ENCODE measurements at places on chromosomes 4 and X. TPM values are rescaled to one million over a fixed set of nuclear protein-coding genes. Genes with fewer than 3 reads are reported as not detected.

DNA sequence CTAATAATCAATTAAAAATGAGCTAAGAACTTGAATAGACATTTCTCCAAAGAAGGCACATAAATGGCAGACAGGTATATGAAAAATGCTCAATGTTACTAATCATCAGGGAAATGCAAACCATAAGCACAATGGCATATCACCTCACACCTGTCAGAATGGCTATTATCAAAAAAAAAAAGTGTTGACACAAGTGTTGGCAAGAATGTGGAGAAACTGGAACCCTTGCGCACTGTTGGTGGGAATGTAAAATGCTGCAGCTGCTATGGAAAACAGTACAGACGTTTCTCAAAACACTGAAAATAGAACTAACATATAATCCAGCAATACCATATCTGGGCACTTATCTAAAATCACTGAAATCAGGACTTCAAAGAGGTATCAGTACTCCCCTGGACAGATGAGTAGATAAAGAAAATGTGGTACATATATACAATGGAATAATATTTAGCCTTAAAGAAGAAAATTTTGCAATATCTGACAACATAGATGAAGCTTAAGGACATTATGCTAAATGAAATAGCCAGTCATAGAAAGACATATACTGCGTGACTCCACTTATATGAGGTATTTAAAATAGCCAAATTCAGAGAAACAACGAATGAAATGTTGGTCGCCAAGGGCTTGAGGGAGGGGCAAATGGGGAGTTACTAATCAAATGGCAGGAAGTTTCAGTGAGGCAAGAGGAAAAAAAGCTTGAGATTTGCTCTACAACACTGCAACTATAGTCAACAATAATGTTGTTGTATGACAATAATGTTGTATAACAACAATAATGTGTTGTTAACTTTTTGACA, 175.5 kb downstream of the WDFY3 start:
- H3K4me3 ChIP-seq: no peak overlapping the region
- H3K27ac ChIP-seq: no peak overlapping the region
- H3K27me3 ChIP-seq: no peaks in the 10 kb centered on the region
- no peak for DNase-seq

- H3K27ac ChIP-seq: no peak overlapping the region
- no peaks in the 10 kb centered on the region for H3K27me3 ChIP-seq
- no peaks in the 10 kb centered on the region for H3K36me3 ChIP-seq
- no peak for DNase-seq
- H3K4me1 ChIP-seq: no peaks in the 10 kb centered on the region
These were observed 182.3 kb downstream of the RPA4 start for GRCh38 chrX:97065973-97066372.

DNA sequence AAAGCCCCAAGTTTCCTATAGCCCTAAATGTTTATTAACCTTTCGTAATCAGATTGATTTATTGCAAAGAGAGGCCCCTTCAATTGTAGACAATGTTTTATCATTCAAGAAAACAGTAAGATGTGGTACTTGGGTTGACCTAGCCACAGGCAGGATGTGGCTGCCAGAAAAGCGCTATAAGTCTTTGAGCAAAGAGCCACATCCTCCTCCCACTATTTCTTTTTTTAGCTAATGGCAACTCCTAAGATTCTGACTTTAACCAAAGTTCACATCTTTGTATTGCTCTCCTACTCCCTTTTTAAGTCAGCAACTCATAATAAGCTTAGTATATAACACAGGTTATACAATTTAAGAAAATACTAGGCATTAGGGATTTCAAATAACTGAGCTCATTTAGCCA, 70.7 kb upstream of the PPP3CA start:
- H3K36me3 ChIP-seq: no peaks in the 10 kb centered on the region
- H3K27me3 ChIP-seq: no peaks in the 10 kb centered on the region
- no peaks in the 10 kb centered on the region for H3K4me1 ChIP-seq
- no peak overlapping the region for H3K27ac ChIP-seq
- no peak overlapping the region for H3K4me3 ChIP-seq

DNA sequence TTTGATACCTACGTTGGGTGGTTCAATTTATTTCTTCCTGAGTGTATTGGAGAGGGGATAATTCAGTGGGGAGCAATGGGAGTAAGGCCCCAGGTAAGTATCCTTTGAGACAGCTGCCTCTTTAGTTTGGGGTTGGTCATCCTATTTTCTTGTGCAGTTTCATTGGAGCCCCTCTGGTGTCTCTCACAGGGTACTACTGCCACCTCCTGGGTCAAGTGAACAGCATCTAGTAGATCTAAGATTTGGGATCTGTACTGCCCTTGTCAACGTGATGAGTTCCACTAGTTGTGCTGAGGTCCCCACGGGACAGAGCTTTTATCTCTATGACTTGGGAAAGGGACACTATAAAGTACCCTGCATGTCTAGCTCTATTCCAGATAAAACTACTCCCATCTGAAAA, 80.6 kb downstream of the PBDC1 start:
- no peak overlapping the region for H3K27ac ChIP-seq
- H3K4me1 ChIP-seq: no peaks in the 10 kb centered on the region
- H3K36me3 ChIP-seq: no peaks in the 10 kb centered on the region

- no peak overlapping the region for H3K4me3 ChIP-seq
- H3K27ac ChIP-seq: no peak overlapping the region
- H3K36me3 ChIP-seq: no peaks in the 10 kb centered on the region
- no peaks in the 10 kb centered on the region for H3K4me1 ChIP-seq
- no peak for DNase-seq
- H3K27me3 ChIP-seq: no peaks in the 10 kb centered on the region
These were observed 95.9 kb downstream of the WDFY3 start for GRCh38 chr4:84870398-84871163.

DNA sequence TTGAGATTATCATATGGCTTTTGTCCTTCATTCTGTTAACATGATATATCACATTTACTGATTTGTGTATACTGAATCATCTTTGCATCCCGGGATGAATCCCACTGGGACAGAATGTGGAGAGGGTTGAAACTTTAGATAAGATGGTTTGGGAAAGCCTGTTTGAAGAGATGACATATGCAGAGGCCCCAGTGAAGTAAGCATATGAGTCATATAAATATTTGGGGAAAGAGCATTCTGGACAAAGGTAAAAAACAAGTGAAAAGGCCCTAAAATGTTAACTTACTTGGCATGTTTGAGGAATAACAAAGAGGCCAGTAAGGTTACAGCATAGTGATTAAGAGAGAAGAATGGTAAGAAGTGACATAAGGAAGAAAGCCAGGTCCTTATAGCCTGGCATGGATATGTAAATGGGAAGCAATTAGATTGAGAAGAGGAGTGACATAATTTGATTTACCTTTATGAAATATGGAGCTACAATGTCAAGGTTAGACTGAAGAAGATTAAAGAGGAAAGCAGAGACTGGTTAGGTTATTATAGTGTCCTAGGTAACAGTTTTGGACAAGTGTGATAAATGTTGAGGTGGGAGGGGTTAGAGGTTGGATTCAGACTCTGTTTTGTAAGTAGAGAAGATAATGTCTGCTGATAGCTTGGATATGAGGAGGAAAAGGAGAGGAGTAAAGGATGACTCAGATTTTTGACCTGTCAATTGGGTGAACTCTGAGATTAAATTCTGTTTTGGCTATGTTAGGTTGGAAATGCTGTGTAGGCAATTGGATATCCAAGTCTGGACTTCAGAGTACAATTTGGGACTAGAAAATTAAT, 54.6 kb upstream of the DRP2 start:
- no peak for DNase-seq
- no peak overlapping the region for H3K4me3 ChIP-seq
- no peaks in the 10 kb centered on the region for H3K27me3 ChIP-seq

GRCh38 chrX:17298564-17298963, 76.4 kb upstream of the NHS start:
- H3K27ac ChIP-seq: no peak overlapping the region
- H3K4me1 ChIP-seq: no peaks in the 10 kb centered on the region
- H3K27me3 ChIP-seq: no peaks in the 10 kb centered on the region
- H3K4me3 ChIP-seq: no peak overlapping the region
- H3K36me3 ChIP-seq: no peaks in the 10 kb centered on the region

DNA sequence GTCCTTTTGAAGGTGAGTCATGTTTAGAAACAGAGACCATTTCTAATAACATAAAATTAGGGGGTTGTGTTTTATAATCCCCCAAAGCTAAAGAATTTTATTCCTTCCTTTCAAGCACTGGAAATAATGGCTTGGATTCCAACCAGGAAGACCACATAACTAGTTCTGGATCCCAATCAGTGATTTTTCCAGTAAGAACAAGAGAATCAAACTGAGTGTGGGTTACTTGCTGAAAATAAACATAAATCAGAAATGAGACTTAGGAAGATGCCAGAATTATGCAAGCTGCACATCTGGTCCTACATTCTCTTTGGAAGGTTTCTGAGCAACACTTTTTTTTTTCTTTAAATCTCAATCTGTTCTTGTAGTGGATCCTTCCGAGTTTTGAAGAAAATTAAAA, 76.3 kb downstream of the SOWAHB start:
- DNase-seq: no peak
- no peak overlapping the region for H3K27ac ChIP-seq
- H3K4me3 ChIP-seq: no peak overlapping the region
- H3K27me3 ChIP-seq: no peaks in the 10 kb centered on the region

DNA sequence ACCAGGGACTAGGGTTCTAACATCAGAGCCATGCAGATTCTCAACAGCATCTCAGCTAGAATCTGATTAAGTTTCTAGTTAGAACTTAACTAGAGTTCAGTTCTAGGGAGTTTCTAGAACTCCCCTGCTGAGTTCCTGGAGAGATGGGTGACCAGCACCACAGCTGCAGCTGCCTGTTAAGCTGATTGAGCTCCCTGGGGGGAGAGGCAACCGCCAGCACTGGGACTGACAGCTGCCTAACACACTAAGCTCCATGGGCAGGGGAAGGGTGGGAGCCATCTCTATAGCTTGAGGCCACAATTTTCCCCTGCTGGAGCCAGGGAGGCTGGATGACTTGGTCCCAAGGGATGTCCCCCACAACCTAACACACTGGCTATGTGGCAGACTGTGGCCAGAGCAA, 84.2 kb downstream of the CHIC1 start:
- H3K27ac ChIP-seq: no peak overlapping the region
- DNase-seq: no peak
- no peaks in the 10 kb centered on the region for H3K27me3 ChIP-seq
- H3K4me3 ChIP-seq: no peak overlapping the region

GRCh38 chr4:123623611-123624010, 227.0 kb downstream of the SPRY1 start:
- H3K4me1 ChIP-seq: no peaks in the 10 kb centered on the region
- H3K27me3 ChIP-seq: no peaks in the 10 kb centered on the region
- no peak for DNase-seq
- no peaks in the 10 kb centered on the region for H3K36me3 ChIP-seq

GRCh38 chr4:80065601-80066000, 7.4 kb downstream of the ANTXR2 start:
- peaks cover 9% of the 10 kb centered on the region for H3K4me1 ChIP-seq
- H3K27me3 ChIP-seq: no peaks in the 10 kb centered on the region
- no peak overlapping the region for H3K27ac ChIP-seq
- peaks cover 21% of the 10 kb centered on the region for H3K36me3 ChIP-seq

- H3K4me3 ChIP-seq: no peak overlapping the region
- no peaks in the 10 kb centered on the region for H3K27me3 ChIP-seq
- no peaks in the 10 kb centered on the region for H3K4me1 ChIP-seq
- H3K27ac ChIP-seq: no peak overlapping the region
- no peak for DNase-seq
These were observed 44.6 kb downstream of the C4orf50 start for GRCh38 chr4:5973486-5974220.

- H3K27ac ChIP-seq: no peak overlapping the region
- DNase-seq: no peak
- no peaks in the 10 kb centered on the region for H3K4me1 ChIP-seq
- H3K4me3 ChIP-seq: no peak overlapping the region
These were observed 112.9 kb downstream of the CEP44 start for GRCh38 chr4:174396599-174397110.

- peak overlapping the region; percentile 31 for H3K27ac ChIP-seq
- peak overlapping the region; percentile 39 for H3K4me3 ChIP-seq
- no peaks in the 10 kb centered on the region for H3K27me3 ChIP-seq
- no peaks in the 10 kb centered on the region for H3K4me1 ChIP-seq
- H3K36me3 ChIP-seq: no peaks in the 10 kb centered on the region
These were observed 111.4 kb downstream of the TSPAN5 start for GRCh38 chr4:98546910-98547594.

DNA sequence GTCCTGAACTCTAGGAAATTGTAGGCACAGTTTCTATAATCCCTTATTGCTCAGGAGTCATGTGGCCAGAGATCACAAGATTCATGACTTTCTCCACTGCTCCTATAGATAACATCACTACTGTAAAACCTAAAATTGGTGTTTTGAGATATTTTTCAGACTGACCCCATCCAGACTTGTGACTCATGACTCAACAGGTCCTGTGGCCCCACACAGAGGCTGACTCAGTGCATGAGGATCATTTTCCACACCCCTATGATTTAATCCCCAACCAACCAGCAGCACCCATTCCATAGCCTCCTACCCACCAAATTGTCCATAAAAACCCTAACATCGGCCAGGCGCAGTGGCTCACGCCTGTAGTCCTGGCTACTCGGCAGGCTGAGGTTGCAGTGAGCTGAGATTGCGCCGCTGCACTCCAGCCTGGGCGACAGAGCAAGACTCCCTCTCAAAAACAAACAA, 13.2 kb upstream of the XIAP start:
- H3K27me3 ChIP-seq: no peaks in the 10 kb centered on the region
- no peak overlapping the region for H3K4me3 ChIP-seq
- H3K4me1 ChIP-seq: no peaks in the 10 kb centered on the region
- no peak overlapping the region for H3K27ac ChIP-seq

GRCh38 chr4:150679018-150679764, 97.2 kb downstream of the MAB21L2 start:
- H3K27me3 ChIP-seq: no peaks in the 10 kb centered on the region
- no peak overlapping the region for H3K4me3 ChIP-seq
- no peak for DNase-seq
- no peaks in the 10 kb centered on the region for H3K36me3 ChIP-seq
- no peak overlapping the region for H3K27ac ChIP-seq

DNA sequence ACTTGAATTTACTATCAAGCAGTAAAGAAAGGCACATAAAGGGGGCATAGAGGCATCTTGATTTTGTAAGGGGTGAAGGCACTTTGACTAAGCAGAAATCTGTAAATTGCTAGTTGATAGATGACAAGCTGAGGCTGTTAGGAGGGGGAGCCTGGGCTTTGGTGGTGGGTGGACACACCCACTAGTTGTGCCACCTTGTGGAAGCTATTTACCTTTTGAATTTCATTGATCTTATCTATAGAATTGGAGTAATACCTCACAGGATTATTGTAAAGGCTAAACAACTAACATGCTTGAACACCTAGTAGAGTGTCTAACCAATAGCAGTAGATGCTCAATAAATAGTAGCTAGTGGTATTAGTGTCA, 142.8 kb upstream of the KCNIP4 start:
- H3K4me1 ChIP-seq: no peaks in the 10 kb centered on the region
- no peak for DNase-seq
- H3K36me3 ChIP-seq: no peaks in the 10 kb centered on the region

The OTC gene
- not detected for total RNA-seq

The RRH gene
- not detected for total RNA-seq

The FGA gene
- total RNA-seq: not detected

The ENPEP gene
- 3.5 TPM for total RNA-seq

The ADH1B gene
- 477 TPM for total RNA-seq

The HSD17B10 gene
- total RNA-seq: 81.7 TPM

The NLGN3 gene
- total RNA-seq: 0.19 TPM

The CSAG2 gene
- total RNA-seq: not detected

The MTMR8 gene
- total RNA-seq: 0.37 TPM

The INTU gene
- 4.7 TPM for total RNA-seq

Measured in right atrium auricular region (tissue), 2 donors.